ENCODE measurements at places on chromosomes 4 and X. TPM values are rescaled to one million over a fixed set of nuclear protein-coding genes. Genes with fewer than 3 reads are reported as not detected.

The DGAT2L6 gene
- not detected for total RNA-seq

GRCh38 chr4:59938166-59938565 lies 1262.0 kb upstream of the ADGRL3 start:
- no peak for DNase-seq

The TRIM60 gene
- not detected for total RNA-seq

The RHOH gene
- 645 TPM for total RNA-seq

The ZRSR2 gene
- total RNA-seq, result 47.5 TPM

The VEGFD gene
- total RNA-seq, result not detected

DNA sequence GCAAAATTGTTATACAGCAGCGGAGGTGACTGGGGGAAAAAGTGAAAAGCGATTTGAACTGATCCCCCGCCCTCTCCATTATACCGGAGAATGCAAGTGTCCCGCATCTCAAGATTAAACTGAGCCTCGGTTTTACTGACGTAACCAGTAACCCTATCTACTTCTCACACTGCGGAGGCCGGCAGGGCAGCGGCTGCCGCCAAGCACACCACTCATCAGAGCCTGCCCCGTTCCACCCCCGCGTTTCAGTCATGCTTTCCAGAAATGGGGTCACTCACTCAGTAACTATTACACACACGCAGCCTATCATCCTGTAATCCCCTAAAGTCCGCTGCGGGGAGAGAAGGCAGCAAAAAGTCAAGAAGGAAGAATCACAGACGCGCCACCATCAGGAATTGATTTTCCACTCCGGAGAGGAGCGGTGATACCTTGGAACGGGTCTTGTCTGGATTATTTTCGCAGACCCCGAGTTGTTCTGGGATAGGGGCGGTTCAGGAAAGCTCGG lies 1.4 kb downstream of the RPS6KA3 start:
- DNase-seq, result peak; percentile 50

- no peak for DNase-seq
Measured at GRCh38 chr4:86947501-86948120, 12.8 kb downstream of the AFF1 start.

The PAGE2B gene
- total RNA-seq, result not detected

The ARMCX1 gene
- total RNA-seq, result 0.64 TPM

DNA sequence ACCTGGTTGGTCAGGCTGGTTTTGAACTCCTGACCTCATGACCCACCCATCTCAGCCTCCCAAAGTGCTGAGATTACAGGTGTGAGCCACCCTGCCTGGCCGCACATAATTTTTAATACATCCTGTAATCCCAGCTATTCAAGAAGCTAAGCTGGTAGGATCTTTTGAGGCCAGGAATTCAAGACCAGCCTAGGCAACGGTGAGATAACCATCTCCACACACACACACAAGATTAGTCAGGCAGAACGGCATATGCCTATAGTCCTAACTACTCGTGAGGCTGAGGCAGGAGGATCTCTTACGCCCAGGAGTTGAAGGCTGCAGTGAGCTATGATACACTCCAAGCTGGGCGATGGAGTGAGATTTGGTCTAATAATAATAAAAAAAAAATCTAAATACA lies 212.4 kb upstream of the NEIL3 start:
- DNase-seq, result no peak

DNA sequence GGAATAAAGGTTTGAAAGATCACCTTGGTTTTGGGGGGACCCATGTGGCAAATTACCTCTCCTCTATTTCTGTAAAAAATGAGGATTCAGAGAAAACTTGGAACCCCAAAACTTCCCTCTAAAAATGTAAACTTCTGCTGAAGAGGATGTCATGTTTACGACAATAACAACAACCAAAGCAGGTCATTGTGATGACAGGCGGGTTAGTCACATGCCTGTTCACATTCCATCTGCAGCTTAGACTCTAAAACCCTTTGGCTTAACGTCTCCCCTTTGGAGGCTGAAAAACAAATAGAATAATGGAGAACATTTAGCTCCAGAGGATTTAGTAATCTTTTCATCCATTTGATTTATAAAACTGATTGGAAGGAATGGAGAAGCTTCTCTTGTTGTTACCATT lies 75.0 kb upstream of the FAM9C start:
- no peak for DNase-seq

GRCh38 chr4:1172971-1173757 lies 781 bp upstream of the SPON2 start:
- no peak for DNase-seq

The KIAA1210 gene
- not detected for total RNA-seq

DNA sequence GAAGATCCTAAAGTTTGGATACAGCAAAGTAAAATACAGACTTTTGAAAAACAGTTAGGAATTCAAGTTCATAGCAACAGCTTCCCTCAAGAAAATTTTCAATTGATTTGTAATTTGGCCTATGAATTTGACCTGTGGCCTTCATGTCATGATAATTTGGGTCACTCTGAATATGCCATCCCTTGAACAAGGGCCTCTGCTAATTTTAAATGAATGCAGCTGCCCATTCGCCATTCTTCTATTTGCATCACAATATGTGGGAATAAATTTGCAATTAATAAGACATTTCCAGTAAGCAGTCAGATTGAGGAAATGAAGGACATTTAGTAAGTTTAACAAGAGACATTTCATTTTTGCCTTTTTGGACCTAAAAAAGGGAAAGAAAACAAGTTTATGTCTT lies 1.9 kb upstream of the REST start:
- no peak for DNase-seq

- no peak for DNase-seq
Measured at GRCh38 chrX:30693999-30694650, 40.9 kb downstream of the GK start.

DNA sequence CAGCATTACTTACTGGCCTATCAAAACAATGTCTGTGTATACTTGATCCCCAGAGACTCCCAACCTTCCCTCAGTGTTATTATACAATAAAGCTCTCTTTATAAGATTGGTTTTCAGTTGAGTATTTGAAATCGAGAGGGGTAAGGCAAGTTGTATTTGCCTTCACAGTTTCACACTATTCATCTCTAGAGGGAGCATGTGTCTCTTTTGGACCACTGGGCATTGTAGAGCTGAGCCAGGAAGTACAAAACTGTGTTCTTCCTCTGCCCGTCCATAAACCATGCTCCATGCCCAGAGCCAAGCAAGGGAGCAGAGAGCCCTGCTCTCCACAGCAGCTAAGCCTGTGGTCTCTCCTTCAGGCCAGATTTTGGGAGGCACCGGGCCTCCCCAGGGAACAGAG lies 61.5 kb upstream of the HHIP start:
- DNase-seq, result no peak

DNA sequence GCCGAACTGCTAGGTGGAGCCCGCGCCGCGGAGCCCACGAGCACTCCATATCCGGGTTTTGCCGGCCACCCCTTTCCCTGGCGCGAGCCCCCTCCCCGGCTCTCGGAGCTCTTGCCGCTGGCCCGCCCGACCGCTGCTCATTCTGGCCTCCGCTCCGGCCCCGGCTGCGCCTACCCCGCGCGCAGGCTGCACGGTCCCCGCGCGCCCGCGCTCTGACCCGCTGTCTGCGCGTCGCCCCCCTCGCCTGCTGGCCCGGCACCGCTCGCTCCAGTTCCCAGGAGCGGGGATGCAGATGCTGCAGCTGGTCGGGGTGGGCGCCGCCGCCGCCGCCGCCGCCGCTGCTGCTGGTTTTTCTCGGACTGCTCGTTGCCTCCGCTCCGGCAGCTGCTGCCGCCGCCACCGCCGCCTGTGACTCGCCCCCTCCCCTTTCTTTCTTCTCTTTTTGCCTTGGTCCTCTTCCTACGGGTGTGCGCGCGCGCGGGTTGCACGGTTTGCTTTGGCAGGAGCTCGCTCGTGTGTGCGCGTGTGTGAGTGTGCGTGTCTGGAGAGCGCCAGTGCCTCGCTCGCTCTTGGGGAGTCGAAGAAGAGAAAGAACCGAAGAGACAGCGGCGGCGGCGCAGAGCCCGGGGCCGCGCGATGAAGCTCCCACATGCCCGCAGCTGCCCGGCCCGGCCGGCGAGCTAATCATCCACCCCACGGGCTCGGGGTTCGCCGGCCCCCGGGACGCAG lies at the start of gene ADGRL3:
ADGRL3 (plus strand) TSS at position 140 of the 729 bp plus-strand sequence.
- DNase-seq, result no peak

GRCh38 chrX:35680940-35681346 lies 117.2 kb upstream of the MAGEB16 start:
- DNase-seq, result no peak

- DNase-seq, result no peak
Measured at GRCh38 chrX:118271775-118272174, 74.1 kb upstream of the WDR44 start.

The ANXA3 gene
- total RNA-seq, result not detected

- no peak for DNase-seq
Measured at GRCh38 chrX:20348139-20348538, 81.4 kb upstream of the RPS6KA3 start.

DNA sequence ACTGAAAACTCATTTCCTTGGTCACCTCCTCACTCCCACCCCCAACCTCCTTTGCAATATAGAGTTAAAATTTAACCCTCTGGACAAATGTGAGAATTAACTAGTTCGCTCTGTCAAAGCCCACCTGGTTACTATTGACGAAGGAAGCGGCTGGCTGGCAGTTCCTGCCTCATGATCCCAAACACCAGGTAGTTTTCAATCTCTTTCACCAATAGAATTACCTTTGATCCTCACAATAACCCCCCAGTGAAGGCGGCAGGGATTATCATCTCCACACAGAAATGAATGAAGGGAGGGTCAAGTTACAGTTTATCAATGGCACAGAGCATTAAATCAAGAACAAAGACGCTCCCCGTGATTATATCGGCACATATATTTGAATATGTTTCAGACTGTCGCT lies 65.7 kb upstream of the TTC29 start:
- no peak for DNase-seq

GRCh38 chrX:41240509-41240908 lies 93.5 kb upstream of the DDX3X start:
- DNase-seq, result no peak

The SLC26A1 gene
- total RNA-seq, result 0.37 TPM

DNA sequence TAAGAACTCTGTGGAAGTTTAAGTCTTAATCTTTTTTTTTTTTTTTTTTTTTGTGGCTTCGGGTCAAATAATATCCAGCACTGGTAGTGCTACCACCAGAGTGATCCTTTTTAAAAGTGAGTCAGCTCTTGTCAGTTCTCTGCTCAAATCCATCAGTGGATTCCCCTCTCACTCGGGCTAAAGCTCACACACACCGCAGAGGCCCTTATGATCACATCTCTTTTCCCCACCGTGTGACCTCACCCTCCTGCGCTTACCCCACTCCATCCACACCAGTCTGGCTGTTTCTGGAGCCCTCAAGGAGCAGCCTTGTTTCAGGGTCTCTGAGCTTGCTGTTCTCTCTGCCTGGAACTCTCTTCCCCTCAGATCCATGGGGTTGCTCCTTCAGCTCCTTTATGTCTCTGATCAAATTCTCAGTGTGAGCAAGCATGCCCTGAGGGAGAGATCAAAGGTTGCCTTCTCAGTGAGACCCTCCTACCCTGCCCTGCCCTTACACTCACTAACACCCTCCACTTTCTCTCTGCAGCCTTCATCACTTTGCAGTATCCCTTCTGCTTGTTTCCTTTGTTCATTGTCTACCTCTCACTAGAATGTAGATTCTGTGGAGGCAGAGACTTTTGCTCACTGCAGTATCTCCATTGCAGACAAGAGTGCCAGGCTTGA lies 19.8 kb upstream of the BEND4 start:
- no peak for DNase-seq

DNA sequence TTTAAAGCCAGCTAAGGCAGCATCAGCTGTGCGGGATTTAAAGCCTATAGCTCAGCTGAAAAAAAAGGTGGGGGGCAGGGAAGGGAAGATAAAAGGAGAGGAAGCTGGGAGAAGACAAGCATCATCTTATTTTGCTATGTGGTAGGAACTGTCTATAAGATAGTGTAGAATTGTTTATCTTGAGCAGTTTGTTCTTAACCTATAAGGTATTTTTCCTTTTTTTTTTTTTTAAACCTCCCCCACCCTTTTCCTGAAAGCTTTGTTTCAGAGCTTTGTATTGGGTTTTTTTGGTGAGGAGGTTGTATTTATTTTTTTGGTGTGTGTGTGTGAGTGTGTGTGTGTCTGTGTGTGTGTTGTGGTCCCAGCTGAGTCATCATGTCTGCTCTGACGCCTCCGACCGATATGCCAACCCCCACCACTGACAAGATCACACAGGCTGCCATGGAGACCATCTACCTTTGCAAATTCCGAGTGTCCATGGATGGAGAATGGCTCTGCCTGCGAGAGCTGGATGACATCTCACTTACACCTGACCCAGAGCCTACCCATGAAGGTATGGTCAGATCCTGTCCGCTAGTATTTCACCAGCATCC lies 531 bp downstream of the RUFY3 start:
- DNase-seq, result no peak

The FATE1 gene
- total RNA-seq, result not detected

- DNase-seq, result no peak
Measured at GRCh38 chr4:63348735-63349673, 1060.2 kb downstream of the TECRL start.

DNA sequence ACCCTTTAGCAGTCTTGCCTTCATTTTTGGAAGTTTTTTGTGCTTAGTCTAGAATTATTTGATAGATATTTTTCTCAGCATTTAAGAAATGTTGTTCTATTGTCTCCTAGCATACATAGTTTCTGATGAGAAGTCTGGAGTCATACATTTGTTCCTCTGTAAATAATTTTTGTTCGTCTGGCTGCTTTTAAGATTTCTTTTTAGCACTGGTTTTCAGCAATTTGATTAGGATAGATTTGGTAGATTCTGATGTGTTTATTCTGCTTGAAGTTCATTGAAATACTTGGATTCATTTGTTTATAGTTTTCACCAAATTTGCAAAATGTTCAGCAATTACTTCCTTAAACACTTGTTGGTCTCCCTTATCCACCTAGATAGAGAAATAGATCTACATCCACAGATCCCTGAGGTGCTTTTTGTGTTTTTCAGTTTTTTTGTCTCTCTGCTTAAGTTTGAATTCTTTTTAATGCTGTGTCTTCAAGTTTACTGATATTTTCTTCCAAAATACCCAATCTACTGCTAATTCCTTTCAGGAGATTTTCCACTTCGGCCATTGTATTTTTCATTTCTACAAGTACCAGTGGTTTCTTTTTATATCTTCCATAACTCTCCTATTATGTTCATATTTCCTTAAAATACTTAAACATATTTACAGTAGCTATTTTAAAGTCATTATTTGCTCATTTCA lies 64.9 kb downstream of the ABLIM2 start:
- DNase-seq, result no peak

GRCh38 chrX:87580862-87581261 lies 63.3 kb downstream of the KLHL4 start:
- DNase-seq, result no peak
